Colonic mucosa (tissue), 4 donors: ENCODE measurements at places on chromosomes 4 and X. TPM values are rescaled to one million over a fixed set of nuclear protein-coding genes. Genes with fewer than 3 reads are reported as not detected.

The XAGE5 gene
- not detected for total RNA-seq

The PRKG2 gene
- 1.8 TPM for total RNA-seq

- no peaks in the 10 kb centered on the region for H3K36me3 ChIP-seq
- no peak overlapping the region for H3K27ac ChIP-seq
- H3K27me3 ChIP-seq: no peaks in the 10 kb centered on the region
- no peak overlapping the region for H3K4me3 ChIP-seq
- no peaks in the 10 kb centered on the region for H3K4me1 ChIP-seq
- DNase-seq: no peak
Measured at GRCh38 chr4:66688674-66689073, 856.6 kb downstream of the CENPC start.

GRCh38 chr4:23754688-23755087 is 135.2 kb downstream of the PPARGC1A start:
- no peak overlapping the region for H3K4me3 ChIP-seq
- no peaks in the 10 kb centered on the region for H3K36me3 ChIP-seq
- H3K27ac ChIP-seq: no peak overlapping the region
- no peak for DNase-seq

DNA sequence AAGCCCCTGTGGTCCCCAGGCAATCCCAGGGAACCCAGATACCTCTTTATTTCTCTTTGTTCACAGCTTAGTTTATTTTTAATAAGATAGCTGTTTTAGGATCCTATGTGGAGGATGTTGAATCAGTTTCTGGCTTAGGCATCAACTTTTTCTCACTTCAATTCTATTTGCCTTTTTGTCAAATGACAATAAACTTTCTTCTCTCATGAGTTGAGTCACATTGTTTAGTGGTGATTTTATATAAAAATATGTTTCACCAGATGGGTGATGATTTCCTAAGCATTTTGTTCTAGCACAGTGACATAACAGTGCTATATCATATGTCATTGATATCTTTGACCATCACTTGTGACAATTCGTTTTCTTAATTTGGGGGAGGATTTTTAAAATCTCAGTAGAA is 198.1 kb upstream of the PUDP start:
- H3K4me1 ChIP-seq: no peaks in the 10 kb centered on the region
- no peak overlapping the region for H3K4me3 ChIP-seq
- no peak for DNase-seq
- H3K27ac ChIP-seq: no peak overlapping the region
- no peaks in the 10 kb centered on the region for H3K36me3 ChIP-seq

- H3K27me3 ChIP-seq: no peaks in the 10 kb centered on the region
- H3K36me3 ChIP-seq: no peaks in the 10 kb centered on the region
- H3K4me3 ChIP-seq: peak overlapping the region; percentile 60
- no peak for DNase-seq
- H3K27ac ChIP-seq: peak overlapping the region; percentile 74
Measured at GRCh38 chr4:147617841-147618691, 869 bp downstream of the TMEM184C start.

GRCh38 chrX:149984411-149984810 is 46.1 kb upstream of the EOLA2 start:
- H3K27ac ChIP-seq: no peak overlapping the region
- no peaks in the 10 kb centered on the region for H3K4me1 ChIP-seq
- DNase-seq: no peak
- H3K36me3 ChIP-seq: no peaks in the 10 kb centered on the region

GRCh38 chr4:161869511-161869910 is 294.3 kb downstream of the FSTL5 start:
- no peak overlapping the region for H3K4me3 ChIP-seq
- H3K36me3 ChIP-seq: no peaks in the 10 kb centered on the region
- DNase-seq: no peak
- H3K27ac ChIP-seq: no peak overlapping the region
- no peaks in the 10 kb centered on the region for H3K27me3 ChIP-seq

DNA sequence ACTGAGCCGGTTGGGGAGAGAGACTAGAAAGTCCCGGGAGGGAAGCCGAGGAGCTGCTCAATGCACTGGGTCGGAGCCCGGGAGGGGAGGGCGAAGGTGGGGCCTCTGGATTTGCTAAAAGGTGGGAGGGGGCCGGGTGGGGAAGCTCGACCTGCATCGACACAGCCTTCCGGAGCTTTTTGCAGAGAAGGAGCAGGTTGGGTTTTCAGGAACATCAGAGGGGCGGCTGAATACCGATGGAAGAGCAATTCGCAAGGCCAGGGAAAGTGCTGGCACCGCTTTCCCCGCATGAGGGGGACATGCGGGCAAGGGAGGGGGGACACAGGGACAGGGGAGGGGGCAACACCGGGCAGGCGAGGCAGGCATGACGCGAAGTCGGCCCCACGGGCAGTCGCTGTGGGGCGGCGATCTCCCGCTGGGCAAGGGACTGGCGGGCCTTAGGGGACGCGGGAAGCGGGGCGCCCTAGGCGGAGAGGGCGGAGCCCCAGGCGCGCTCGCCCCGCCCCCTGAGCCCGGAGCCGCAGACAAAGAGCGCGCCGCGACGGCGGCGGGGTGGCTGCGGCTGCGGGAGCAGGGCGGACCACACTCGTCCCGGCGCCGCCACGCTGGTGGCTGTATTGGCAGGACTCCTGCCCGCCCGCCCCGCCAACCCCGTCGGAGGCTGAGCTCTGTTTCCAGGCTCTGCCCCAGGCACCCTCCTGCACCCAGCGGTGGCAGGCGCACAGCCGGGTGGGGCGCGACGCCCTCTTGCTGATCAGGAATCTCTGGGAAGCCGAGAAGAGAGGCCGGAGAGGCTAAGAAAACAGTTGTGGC is 11.6 kb downstream of the PDZD4 start:
- no peaks in the 10 kb centered on the region for H3K4me1 ChIP-seq
- DNase-seq: no peak
- no peaks in the 10 kb centered on the region for H3K36me3 ChIP-seq
- peak overlapping the region; percentile 30 for H3K4me3 ChIP-seq
